ENCODE measurements at places on chromosomes 6 and 20.

DNA sequence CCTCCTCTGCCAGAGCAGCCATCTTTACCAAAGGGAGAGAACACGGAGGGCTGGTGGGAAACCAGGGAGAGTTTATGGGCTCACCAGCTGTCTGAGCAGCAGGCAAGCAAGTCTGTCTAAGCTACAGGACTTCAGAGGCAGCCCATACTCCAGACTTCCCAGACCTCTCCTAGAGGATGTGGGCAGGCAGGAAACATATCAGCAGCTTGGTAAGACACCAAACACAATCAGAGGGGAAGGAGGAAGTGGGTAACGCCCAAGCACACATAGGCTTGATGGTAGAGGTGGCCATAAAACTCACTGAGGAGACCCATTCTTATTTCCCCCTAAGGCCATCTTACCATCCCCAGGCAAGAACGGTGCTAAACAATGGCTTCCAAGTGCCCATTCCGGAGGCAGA lies 143.1 kb upstream of the ARID1B start:
- DNase-seq = no peak

DNA sequence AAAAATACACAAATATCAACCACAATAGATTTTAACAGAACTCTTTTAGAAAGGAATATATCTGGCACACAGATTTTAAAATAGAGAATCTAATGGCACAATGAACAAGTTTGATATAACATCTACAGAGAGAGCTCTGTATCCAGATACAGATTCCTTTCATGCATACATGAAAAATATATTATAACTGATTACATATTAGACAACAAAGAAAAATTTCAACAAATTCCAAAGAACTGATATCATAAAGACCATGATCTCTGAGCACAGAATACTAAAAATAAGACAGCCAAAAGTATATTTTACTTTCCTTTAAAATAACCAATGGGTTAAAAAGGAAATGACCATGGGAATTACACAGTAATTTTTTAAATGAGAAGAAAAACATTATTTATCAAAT lies 74.1 kb upstream of the MAP7 start:
- no peak for DNase-seq

GRCh38 chr20:50061151-50062005 lies 51.6 kb downstream of the UBE2V1 start:
- no peak for DNase-seq

DNA sequence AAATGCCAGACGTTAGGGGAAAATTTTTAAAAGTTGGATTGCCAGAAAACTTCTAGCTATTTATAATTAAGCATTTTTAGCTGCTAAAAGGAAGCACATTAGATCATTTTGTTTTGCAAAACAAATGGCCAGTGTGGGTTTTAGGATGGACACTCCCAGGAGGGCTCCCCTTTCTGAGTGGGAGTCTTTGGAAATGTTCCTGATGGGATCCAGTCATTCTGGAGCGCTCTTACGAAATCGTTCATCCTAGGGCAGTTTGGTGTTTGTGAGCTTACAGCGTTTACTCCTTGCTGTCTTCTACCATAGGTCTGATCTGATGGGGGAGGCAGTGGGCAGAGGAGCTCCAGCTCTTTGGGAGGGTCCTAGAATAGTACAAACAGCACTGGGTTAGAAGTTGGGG lies 14.7 kb downstream of the GNAS start:
- DNase-seq = no peak

DNA sequence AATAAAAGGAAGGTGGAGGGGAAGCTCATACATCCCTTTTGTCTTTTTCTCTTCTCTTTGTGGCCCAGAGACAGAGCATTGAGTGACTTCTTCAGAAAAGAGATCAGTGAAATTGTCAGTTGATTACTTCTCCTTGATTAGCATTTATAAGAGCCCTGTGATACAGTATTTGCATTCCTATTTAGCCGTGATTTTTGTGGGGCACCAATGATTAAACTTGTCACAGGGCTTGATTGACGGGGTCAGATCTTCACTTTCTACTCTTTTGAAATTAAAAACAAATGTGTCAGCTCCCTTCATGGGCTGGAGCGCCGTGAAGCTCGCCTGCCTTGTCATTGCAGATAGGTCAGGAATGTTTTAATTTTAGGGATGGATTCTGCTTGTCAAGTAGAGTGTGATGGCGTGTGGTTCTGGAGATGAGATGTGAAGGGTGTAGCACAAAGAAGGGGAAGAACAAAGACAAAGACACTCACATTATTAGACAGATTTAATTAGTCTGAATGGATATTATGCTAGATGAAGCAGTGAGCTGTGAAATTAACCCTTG lies 166.8 kb downstream of the ZNF217 start:
- DNase-seq = no peak

DNA sequence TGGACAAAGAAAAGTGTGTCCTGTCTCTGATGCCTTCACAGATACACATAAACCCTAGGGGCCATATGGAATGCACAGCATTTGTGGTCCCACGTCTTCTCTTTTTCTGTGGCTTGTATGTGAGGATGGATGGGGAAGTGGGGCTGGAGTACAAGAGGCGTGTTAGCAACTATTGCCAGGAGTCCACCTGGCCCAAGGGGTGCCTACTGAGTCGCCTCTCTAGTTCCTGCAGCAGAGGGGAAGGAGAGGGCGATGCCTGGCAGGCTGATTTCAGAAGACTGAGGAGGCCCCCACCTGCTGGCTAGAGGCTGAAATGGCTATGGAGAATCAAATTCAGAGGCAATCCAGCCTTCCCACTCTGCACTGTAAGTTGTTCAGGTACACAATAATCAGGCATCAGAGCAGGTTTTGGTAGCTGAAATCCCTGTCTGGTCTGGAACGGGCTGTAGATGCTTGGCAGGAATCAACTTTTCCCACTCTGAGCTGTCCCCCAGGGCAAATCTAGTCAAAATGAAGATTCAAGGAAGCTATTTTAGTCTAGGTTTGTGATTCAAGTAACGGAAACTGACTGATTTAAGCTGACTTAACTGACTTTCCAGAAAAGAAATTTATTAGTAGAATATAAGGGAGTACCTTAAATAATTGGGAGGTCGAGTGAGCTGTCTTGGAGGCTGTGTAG lies 14.9 kb upstream of the PPARD start:
- peak; percentile 61 for DNase-seq

DNA sequence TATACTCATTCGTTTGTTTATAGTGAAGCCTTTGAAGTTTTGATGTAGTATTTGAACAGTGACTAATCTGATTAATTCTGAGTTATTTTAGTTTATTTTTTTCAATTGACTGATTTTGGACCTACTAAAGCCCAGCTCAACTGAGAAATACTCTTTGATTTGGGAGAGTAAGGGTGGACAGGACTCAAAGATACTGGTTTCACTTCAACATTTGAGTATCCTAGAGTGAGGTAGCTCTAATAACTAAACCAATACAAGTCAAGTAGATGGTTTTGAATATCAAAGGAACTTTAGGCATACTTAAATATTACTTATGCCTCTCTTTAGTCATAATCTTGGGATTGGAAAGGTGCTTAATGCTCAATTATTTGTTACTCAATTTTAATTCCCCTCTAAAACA lies 65.6 kb downstream of the ZNF292 start:
- no peak for DNase-seq

DNA sequence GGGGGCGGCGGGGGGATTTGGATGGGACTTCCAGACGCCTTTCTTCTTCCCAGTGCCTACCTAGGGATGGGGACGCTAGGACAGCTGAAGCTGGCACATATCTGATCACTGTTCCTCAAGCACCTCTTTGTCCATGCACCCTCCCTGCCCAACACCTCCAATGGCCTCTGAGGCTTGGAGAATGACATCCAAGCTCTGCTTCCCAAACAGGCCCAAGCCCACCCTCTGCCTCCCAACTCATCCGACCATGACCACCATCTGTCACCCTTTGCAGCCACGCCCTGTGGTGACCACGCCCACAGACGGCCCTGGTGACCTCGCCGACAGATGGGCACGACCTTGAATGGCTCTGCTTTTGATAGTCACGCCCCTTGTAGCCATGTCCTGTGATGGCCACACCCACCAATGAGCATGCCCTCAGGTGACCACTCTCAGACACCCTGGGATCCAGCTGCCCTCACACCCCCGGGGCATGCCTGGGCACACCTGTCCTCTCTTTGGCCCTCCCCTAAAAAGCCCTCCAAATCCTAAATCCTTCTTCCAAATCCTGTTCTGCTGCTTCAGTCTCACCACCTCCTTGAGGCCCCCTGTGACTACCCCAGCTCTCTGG lies 51.0 kb downstream of the SSR1 start:
- peak; percentile 54 for DNase-seq

GRCh38 chr6:32291543-32291942 lies 67.7 kb upstream of the NOTCH4 start:
- DNase-seq = no peak

DNA sequence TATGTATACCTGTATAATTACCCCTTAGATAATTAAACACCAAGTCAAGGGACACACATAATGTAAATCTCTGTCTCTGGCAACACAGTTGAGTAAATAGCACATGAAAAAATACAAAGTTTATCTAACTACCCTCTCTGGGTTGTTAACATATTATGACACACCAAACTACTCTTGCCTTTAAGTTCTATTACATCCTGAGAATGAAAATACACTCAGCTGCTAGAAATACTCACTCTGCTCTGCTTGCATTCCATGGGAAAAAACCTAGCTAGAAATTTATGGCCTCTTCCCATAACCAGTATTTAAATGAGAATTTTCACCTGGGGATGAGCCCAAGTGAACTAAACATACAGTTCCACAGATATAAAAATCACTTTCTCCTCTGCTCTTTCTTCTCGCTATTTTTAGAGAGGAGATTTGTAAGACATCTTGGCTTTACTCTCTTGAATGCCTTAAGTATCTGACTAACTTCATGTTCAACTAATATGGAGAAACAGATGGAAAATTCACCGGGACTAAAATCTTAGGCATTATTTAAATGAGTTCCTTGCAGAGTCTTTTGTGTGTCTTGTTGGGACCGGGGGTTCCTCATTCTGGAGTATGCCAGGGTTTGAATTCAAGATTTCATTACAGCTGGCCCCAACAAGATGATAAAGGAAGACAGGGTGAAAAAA lies 140.9 kb downstream of the GJA10 start:
- no peak for DNase-seq

GRCh38 chr20:4102381-4102780 lies 87.0 kb upstream of the RNF24 start:
- DNase-seq = no peak

DNA sequence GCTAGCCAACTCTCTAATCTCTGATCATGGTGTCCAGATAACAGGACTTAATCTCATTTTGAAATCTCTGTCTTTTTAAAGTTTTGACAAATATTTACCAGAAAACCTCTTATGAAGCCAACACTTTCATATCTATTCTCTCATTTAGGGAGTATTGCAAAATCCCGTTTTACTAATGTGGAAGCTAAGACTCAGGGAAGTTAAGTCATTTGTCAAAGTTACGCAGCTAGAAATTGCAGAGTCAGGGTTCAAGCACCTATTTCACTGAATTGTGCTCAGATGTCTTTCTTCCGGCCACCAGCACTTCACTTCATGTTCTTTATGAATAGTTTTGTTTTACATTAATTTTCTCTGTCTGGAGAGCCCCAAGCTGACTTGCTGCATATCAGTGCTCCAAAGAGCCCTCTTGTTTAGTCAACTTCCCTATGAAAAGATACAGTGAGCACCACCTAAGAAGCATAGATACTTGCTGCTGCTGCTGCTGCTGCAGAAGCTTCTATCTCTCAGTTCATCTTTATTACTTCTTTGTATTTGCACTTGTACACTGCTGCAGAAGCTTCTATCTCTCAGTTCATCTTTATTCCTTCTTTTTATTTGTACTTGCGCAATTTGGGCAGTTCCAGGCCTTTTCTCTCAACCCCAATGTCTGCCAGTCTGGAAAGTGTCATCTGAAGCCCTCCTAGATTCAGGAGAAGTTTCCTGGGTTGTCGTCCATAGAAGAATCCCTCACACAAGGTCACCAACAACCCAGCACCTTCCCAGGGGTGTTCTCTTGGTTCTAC lies 329.7 kb downstream of the MAFB start:
- no peak for DNase-seq

DNA sequence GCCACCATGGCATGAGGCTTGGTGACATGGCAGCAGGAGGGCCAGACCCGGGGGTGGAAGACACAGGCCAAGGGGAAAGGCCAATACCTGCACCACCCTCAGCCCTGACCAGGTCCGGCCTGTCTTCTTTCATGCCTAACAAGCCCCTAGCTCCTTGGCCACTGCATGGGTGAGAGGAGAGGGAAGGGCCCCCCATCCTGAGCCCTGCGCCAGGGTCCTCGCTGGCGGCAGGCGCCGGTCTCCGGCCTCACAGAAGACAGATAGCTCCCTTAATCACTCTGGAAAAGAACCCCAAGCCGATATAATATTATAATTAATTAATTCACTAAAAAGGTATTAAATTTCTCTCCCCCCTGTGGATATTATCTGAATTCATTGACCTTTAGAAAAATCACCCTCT lies 41.4 kb downstream of the MDFI start:
- no peak for DNase-seq

- no peak for DNase-seq
Measured at GRCh38 chr6:139007428-139007827, 19.4 kb upstream of the REPS1 start.

DNA sequence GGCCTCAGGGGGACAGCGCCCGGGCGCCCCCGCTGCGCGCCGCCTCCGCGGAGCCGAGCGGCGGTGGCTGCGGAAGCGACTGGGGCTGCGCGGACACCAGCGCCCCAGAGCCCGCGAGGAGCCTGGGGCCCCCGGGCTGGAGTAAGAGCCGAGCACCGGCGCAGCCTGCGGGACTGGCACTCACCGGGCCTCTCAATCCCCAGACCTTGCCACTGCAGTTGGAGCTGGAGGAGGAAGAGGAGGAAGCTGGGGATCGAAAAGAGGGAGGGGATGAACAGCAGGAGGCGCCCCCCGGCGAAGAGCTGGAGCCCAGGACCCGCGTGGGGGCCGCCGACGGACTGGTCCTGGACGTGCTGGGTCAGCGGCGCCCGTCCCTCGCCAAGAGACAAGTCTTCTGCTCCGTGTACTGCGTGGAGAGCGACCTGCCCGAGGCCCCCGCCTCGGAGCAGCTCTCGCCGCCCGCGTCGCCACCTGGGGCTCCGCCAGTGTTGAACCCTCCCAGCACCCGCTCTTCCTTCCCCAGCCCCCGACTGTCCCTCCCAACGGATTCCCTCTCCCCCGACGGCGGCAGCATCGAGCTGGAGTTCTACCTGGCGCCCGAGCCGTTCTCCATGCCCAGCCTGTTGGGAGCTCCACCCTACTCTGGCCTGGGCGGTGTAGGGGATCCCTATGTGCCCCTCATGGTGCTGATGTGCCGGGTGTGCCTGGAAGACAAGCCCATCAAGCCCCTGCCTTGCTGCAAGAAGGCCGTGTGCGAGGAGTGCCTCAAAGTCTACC lies 590 bp downstream of the RNF217 start:
- peak; percentile 62 for DNase-seq

GRCh38 chr6:53192682-53193188 lies 44.1 kb upstream of the GCM1 start:
- no peak for DNase-seq

GRCh38 chr6:120320481-120321162 lies 971.1 kb upstream of the MAN1A1 start:
- no peak for DNase-seq

GRCh38 chr6:165864218-165864617 lies 201.2 kb upstream of the PDE10A start:
- DNase-seq = no peak
